Stimulated activated CD4-positive, alpha-beta T cell treated with anti-CD3 and anti-CD28 coated beads, Interleukin-1b, Interleukin-23, amount 100 ng/mL, for 1 hour (primary cell): ENCODE measurements at places on chromosomes 3 and 15.

DNA sequence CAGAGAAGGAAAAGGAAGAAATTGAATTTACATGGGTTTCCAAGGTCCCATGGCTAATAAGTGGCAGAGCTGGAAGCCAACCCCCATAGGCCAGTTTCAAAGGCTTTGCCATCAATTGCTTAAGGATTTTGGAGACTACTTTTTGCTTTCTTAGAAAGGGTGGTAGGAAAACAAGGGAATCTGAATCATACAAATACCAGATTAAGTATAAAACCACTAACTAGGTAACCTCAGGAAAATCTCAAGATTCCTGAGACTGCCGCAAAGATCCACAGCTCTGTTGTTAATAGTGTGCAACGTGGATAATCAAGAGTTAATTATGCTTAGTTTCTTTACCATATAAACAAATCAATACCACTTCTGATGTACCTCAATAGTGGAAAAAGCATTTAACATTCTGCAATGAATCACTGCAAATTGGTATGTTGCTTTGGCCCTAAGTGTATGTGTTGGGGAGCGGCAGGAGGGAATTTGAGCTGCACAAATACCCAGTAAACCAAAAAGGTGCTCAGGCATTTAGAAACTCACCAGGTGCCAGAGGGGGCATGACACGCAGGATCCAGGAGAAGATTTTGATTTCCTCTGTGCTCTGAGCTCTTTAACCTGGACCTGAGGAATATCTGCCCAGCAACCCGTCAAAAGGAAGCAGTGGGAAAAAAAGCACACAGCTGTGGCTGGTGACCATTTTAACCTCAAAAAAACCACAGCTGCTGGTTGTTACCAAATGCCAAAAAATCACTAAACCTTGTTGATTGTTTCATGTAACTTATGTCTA is 22.0 kb downstream of the AADAC start:
- DNase-seq = no peak

DNA sequence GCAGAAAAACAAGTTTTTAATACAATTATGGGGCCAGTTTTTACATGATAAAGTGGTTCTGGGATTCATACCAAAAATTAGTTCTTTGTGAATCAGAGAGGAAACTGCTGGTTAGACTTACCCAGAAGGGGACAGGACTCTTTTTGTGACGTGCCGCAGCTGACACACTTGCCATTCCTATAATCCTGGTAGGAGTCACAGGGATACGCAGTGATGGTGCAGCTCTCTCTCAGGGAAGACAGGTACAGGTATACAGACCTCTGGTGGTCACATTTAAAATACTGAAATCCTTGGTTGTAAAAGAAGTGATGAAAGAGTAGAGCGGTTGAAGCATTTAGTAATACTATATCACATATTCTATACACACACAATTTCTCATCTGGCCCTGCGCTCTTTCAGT is 20.2 kb upstream of the TMEM41A start:
- no peak for DNase-seq

DNA sequence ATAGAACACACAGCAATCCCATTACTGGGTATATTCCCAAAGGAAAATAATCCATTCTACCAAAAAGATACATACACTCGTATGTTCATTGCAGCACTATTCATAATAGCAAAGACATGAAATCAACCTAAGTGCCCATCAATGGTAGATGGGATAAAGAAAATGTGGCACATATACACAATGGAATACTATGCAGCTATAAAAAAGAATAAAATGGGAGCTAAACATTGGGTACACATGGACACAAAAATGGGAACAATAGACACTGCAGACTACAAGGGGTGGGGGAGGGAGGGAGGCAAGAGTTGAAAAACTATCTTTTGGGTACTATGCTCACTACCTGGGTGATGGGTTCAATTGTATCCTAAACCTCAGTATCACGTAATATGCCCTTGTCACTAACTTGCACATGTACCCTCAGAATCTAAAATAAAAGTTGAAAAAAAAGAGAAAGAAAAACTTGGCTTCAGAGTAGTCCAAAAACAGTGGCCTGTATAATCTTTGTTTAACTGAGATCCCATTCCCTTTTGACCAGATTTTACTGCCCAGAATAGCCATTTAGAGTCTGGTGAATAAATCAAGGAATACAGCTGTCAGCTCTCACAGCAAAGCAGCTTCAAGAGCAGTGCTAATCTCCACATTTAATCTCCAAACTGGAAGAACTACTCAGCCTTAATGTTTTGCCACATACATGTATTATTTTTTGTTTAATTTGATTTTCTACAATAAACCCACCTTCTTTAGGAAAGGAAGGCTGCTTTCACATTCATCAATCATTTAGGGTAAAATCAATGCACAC is 54.5 kb upstream of the XRN1 start:
- no peak for DNase-seq

GRCh38 chr15:58357529-58358476 is 74.0 kb upstream of the LIPC start:
- DNase-seq = no peak

DNA sequence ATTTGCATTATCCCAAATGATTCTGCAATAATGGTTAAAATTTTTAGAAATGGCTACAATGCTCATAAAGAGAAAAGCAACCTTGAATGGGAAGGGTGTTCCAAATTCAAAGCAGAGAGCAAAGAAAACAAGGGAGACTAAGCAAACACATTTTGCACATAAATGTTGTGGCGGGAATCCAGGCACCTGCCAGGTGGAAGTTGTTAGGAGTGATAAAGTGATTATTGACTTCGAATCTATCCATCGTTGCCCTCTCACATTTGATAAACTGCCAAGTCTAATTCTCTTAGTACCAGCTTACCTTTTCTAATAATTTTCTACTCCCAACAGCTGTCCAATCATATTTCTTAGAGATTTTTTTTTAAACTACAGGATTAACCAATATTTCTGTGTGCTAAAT is 244.5 kb downstream of the CACNA2D3 start:
- DNase-seq = no peak

DNA sequence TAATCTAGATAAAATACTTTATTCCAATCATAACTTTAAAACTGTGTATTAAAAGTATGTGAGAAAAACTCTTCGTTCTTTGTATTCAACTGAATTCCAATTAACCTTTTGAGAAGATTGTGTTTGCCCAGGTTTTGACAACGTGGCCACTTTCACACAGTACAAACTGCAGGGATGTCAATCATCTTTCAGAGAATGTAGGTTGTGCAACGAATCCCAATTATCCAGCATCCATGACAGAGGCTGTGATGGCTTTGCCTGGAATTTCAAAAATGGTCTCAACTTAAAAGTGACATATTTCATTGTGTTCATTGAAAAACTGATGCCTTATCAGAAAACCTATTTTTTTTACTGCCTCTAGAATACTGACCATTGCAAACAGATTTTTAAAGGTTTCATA is 615.1 kb upstream of the KCNMB2 start:
- no peak for DNase-seq

- DNase-seq = no peak
Observed at GRCh38 chr15:29364426-29365078, 94.9 kb upstream of the NSMCE3 start.

DNA sequence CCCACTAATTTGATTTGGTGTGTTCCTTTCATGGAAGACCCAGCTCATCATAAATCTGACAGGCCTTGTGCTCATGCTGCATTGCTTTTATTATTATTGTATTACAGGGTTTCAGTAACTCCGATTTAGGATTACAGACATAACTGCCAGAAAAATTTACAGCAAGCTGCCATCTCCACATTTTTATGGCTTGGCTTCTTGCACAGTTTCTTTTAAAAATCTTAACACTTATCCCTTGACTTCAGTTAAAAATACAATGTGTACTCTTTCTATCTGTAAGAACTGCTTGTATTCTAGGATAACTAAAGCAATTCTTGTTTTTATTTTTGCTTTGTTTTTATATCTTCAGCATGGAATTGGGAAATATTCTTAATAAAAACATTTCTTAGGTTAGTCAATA is 612.2 kb downstream of the DIPK2A start:
- no peak for DNase-seq

GRCh38 chr3:150790629-150791028 is 27.7 kb upstream of the SIAH2 start:
- DNase-seq = no peak

DNA sequence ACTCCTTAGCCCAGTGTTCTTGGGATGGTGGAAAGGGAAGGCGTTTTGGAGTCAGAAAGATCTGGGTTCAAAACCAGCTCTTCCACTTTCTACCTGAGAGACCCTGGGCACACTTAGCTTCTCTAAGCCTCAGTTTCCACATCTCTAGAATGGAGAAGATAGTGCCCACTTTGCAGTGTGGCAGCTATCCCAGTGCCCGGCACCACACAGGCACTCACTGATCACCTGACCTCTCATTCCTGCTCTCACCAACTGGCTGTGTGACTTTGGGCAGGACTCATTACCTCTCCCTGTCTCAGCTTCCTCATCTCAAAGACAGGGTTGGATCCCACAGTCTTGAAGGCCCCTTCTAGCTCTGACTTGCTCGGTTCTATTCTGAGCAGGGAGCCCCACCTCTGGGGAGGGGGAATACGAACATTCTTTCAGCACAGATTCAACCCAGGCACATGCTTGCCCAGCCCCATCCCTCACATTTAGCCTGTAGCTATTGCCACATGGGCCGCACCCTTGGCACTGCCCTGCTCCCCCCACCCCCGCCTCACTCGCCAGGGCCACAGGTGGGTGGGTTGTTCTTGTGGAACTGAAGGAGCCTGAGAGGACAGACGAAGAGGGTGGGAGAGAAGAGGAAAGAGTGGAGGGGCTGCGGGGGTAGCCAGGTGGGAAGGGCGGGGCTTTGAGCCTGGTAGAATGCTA is 39.2 kb downstream of the EPHB3 start:
- no peak for DNase-seq

DNA sequence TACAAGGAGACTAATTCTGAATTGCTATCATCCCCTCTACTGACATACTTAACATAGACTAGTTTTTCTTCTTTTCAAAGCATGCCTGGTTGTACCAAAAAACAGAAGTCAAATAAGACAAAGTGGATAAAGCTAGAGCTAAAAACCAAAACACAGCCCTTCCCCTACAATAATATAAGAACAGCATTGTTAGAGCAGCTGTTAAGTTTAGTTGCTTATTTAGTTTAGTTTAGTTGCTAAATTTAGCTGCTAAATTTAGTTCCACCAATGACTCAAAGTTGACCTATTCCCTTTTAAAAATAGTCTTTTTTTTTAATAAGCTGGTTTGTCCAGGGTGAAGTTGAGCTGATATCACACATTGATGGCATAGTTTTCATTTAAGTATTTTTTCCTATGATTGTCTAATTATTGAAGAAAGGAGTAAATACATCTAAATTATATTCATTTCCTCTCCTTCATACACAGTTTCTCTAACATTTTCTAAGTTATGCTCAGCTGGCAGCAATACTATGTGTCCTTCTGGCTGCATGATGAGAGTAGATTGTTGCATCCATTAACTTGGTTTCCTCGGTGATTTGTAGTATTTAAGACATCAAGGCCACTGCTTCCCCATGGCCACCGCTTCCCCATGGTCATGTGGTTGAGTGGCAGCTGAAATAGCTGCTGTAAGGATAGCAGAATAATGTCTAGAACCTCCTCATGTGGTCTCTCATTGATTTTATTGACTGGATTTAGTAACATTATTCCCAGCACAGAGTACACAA is 718.6 kb upstream of the NECTIN3 start:
- DNase-seq = no peak

GRCh38 chr3:51974963-51975851 is at the start of gene ABHD14A:
ABHD14A (plus strand) TSS chr3:51975064; CDS start chr3:51975136, 72 bp downstream.
- DNase-seq = peak; percentile 47

- DNase-seq = peak; percentile 45
Observed at GRCh38 chr15:40941528-40942336, 11.5 kb upstream of the CHAC1 start.

DNA sequence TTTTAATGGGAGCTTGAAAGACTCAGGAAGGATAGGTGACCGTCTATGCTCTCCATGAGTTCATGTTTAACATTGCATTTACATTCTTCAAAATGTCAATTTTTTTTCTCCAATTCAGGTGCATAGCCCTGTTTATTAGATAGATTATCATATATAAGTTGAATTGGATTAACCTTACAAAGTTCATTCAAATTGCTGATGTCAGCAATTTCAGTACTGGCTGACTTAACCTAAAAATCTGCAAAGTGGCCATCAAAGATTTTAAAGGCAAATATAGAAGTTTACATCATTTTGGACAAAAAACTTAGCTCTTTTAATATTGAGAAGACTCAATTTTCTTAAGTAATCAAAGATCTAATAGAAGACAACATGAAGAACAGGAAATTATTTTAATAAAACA is 57.8 kb downstream of the MINDY4B start:
- no peak for DNase-seq

GRCh38 chr3:194604837-194605236 is 28.4 kb downstream of the TMEM44 start:
- DNase-seq = no peak

- peak; percentile 54 for DNase-seq
Observed at GRCh38 chr3:119702530-119703527, at the start of gene CFAP91. CFAP91 (plus strand) TSS chr3:119703022; CDS start chr3:119703099, 77 bp downstream.

GRCh38 chr3:11944052-11944673 is 60.0 kb upstream of the SYN2 start:
- no peak for DNase-seq
